ENCODE measurements at places on chromosomes 4 and X. TPM values are rescaled to one million over a fixed set of nuclear protein-coding genes. Genes with fewer than 3 reads are reported as not detected.

DNA sequence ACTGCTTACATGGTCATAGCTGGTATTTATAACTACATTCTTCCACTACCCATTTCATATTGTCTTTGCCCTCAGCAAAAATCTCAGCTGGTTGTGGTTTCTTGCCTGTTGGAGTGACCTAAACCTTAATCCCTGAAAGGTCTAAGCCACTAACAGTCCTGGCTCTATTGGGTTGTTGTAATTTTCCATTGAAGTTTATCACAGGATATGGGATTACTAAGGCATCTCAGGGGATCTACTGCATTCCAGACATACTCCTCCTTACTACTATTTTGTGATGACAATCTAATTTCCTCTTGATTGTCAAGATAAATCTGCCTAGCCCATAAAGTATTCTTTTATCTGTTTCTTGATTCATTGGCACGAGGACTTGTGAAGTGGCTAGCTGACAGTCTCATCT, 6.2 kb upstream of the OSTC start:
- no peak for DNase-seq

DNA sequence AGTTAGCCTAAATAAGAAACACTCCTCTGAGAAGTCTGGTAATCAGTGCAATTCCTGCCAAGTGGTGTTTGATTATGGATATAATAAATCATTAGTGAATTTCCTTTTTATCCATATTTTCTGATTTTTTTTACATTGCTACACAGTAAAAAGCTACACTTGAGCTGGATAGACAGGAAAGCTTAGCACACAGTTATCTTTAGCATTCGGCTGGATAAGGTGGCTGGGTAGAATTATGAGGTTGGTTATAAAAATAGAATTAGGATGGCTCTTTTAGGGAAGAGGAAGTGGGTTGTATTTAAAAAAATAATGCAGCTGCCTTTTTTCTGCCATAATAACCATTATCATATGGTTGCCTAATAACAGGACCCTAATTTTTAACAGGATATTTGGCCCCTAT, 460.6 kb downstream of the NAF1 start:
- no peak for DNase-seq

- no peak for DNase-seq
These were observed 519.0 kb downstream of the IL15 start for GRCh38 chr4:142155347-142155746.

DNA sequence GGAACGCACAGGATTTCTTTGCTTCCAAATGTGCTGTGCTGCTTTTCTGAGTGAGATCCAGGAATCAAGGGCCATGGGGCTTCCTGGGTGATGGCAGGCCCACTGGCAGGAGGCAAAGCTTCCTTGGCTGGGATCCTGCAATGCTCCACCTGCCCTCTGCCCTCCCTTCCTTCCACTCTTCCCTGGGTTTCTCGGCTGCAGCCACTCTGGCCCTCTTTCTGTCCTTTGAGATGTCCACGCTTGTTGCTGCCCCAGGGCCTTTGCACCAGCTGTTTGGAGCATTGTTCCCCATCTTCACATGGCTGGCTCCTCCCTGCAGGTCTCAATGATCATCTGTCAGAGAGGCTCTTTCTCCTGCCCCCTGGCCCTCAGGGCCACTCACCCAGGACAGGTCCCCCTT, 78.9 kb downstream of the PSAPL1 start:
- DNase-seq, result no peak

DNA sequence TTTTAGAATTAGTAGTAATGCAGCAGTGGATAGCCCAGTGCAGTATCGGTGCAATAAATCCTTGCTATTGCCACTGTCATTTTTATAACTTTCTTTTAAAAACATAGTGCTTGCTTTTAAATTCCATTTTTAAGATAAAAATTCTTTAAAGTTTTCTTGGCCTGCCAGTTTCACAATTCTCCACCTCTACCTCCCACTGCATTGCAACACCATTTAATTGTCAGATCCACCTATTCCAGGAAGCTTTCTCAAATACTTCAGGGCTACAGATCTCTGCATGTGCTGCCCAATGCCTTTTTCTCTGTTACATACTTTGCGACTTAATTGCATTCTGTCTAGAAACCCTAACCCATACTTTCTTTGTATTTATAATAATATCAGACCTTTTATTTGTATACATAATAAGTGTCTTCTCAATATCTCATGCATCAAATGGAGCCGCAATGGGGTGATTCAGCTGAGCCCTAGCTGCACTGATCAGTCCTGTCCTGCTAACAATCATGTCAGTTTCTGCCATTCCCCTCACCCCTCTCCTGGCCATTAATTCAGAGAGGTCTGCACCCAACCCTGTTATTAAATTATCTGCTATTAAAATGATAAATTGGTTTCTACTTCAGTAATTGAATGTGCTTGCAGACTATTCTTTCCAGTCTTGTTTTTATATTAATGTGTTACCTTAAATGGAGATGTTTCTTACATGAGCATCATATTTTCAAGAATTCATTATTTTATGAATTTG, 193.1 kb downstream of the SLIT2 start:
- DNase-seq, result no peak

- no peak for DNase-seq
These were observed 58.5 kb downstream of the SLC2A9 start for GRCh38 chr4:9962611-9963314.

DNA sequence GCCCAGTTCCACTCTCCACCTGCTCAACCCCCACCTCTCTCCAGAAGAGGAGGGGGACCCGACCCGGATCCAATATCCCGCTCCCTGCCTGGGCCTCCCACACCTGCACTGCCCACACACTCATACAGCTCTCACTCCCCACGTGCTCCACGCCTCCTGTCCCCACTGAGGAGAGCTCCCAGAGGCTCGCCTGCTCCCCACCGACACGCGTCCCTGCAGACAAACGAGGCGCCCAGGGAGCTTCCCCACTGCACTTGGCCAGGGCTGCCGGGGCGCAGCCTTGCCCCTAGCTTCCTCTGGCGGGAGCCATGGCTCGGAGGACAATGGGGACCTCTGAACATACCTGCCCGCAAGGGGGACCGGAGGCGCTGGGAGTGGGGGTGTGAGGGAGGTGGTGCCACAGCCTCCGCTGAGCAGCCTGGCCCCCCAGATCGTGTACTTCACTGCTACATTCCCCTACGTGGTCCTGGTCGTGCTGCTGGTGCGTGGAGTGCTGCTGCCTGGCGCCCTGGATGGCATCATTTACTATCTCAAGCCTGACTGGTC, 5.0 kb downstream of the SLC6A8 start:
- no peak for DNase-seq

DNA sequence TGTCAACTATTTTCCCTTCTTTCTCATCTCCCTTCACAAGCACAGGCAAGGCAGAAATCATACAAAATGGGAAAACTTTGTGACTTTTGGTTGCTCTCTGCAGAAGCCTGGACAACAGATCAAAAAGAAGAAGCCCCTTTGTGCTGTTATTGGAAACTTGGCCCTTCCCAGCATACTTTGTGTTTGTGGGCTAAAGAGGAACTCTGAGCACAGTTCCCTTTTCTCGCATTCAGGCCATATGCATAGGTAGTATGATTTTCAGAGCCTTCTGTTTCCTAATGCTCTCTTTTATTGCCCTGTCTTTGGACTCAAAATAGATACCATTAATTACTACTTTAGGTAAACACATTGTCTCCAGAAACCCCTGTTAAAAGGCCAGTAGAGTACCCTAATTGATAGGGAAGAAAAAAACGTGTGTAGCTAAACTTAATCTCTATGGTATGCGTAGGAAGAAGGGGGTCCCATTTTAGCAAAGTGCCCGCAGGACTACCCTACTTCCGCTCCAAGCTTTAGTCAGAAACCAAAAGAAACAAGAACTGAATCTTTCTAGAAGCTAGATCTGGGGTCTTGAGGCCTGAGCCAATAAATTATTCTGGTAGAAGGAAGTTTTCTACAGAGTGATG, 26.6 kb downstream of the VSIG4 start:
- DNase-seq, result no peak

- no peak for DNase-seq
These were observed 345.7 kb upstream of the HS3ST1 start for GRCh38 chr4:11774346-11774745.

GRCh38 chr4:161792991-161793390, 370.8 kb downstream of the FSTL5 start:
- DNase-seq, result no peak

DNA sequence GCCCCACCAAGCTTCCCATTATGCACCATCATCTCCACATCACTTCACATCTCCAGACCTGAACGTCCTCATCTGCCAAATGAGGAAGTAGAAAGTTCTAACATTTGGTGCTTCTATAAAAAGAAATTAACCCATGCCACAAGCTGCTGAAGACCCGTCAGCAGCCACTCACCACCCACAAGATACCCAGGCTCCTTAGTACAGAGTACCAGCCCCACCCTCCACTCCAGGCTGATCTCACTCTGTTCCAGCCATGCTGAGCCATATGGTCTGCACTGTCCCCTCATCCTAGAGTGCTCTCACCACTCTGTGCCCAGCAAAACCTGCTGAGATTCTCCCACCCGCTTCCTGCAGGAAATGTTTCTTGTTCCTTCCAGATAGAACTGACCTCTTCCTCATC, 240.8 kb upstream of the PPARGC1A start:
- DNase-seq, result no peak

DNA sequence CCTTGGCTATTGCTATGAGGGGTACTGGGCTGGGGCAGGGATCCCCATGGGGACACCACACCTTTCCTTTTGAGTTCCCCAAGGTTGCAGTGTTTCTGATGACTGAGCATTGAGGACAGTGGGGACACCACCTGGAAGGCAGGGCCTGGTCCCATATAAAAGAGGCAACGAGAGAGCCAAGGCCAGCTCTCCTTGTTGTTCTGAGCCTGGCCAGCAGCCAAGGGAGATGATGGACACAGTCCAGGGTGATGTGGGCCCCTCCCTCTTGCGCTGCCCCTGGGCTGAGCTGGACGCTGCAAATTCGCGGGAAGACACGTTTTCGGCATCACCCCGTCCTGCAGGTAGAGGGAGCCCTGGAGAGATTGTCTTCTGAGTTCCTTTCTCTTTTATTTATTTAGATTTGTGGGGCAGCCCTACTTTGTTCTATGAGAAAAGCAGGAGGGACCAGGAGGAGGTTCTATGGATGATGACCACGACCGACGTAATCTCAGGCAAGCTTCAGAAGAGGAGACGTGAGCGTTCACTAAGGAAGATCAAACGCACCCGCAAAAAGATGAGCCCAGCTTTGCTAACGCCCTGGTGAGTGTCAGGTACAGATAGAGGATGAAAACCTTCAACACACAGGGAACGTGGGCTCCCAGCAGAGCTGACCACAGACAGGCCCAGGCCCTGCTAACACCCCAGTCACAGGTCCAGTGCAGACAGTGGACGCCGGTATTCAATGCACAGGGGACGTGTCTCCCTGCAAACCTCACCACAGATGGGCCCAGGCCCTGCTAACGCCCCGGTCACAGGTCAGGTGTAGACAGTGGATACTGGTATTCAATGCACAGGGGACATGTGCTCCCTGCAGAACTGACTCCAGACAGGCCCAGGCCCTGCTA, 97.4 kb downstream of the SHOX start:
- no peak for DNase-seq

- no peak for DNase-seq
These were observed 1021.2 kb downstream of the PCDH7 start for GRCh38 chr4:31741326-31741725.

- no peak for DNase-seq
These were observed 107.3 kb downstream of the JADE1 start for GRCh38 chr4:128916832-128917231.

EVC gene
- 5.1 TPM for total RNA-seq

RTL9 gene
- 0.66 TPM for total RNA-seq

SYTL5 gene
- 0.41 TPM for total RNA-seq

F8A3 gene
- 0.19 TPM for total RNA-seq

DTHD1 gene
- total RNA-seq, result not detected

CXCR3 gene
- not detected for total RNA-seq

FREM3 gene
- total RNA-seq, result not detected

WAS gene
- total RNA-seq, result 2.3 TPM

All from left ventricle myocardium inferior (tissue), 1 donor.